GM23248 (cell line): ENCODE measurements at places on chromosomes 7 and 10. TPM values are rescaled to one million over a fixed set of nuclear protein-coding genes. Genes with fewer than 3 reads are reported as not detected.
A peak's percentile ranks its signal among the peaks of the same experiment; 100 is the strongest.

- DNase-seq: peak; percentile 57
Observed at GRCh38 chr10:108439397-108439796, 1274.9 kb upstream of the SORCS1 start.

GRCh38 chr10:30476511-30477155, 42.6 kb downstream of the MAP3K8 start:
- DNase-seq: no peak

GRCh38 chr7:7272294-7272693, 90.0 kb downstream of the C1GALT1 start:
- DNase-seq: peak; percentile 60

Gene GPER1
- 5.6 and 6.7 TPM in 2 replicates for polyA plus RNA-seq

Gene SUN3
- not detected in 2 replicates for polyA plus RNA-seq
